NCI-H82 (cell line): ENCODE measurements at places on chromosomes 6 and 20.

GRCh38 chr6:1267790-1268762 is 43.8 kb upstream of the FOXQ1 start:
- no peak for DNase-seq

- DNase-seq: no peak
Measured at GRCh38 chr6:166335378-166336302, 6.7 kb downstream of the SFT2D1 start.

GRCh38 chr6:3290149-3290930 is 31.6 kb downstream of the PSMG4 start:
- no peak for DNase-seq

- DNase-seq: no peak
Measured at GRCh38 chr6:159813781-159814180, 13.7 kb downstream of the PNLDC1 start.

DNA sequence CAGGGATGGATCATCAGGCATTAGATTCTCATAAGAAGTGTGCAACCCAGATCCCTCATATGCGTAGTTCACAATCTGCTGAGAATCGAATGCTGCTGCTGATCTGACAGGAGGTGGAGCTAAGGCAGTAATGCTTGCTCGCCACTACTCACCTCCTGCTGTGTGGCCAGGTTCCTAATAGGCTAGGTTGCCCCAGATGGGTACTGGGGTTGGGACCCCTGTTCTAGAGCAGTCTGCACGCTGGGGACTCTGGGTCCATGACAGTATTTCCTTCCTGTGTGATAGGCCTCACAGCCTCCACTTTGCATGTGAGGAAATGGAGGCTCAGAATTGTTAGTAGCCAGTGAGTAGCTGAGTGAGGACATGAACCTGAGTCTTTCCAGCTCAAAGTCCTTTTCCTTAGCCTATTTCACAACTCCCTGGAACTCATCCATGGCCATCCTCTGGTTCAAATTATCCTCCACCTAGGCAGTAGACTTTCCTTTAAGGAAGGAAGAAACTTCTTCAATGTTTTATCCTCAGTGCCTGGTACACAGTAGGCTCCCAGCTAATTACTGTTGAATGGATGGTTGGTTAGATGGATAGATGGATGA is 117.2 kb downstream of the SYCP2 start:
- no peak for DNase-seq

DNA sequence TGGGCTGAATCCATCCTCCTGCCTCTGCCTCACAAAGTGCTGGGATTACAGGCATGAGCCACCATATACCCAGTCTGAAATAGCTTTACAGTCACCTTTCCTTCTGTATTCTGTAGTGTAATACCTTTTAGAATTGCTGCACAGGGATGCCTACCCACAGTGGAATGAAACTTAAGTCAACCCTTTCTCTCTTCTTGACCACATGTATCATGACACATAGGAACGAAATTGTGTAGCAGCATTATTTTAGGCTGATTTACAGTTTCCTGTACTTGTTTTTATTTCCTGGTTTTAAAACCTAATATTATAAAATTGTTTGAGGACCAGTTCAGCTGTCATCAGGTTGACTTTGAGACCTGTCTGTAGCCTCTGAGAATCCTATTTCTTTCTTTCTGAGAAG is 297.8 kb downstream of the ZFAND3 start:
- no peak for DNase-seq

- DNase-seq: peak; percentile 92
Measured at GRCh38 chr20:38883081-38883980, 42.9 kb upstream of the FAM83D start.

DNA sequence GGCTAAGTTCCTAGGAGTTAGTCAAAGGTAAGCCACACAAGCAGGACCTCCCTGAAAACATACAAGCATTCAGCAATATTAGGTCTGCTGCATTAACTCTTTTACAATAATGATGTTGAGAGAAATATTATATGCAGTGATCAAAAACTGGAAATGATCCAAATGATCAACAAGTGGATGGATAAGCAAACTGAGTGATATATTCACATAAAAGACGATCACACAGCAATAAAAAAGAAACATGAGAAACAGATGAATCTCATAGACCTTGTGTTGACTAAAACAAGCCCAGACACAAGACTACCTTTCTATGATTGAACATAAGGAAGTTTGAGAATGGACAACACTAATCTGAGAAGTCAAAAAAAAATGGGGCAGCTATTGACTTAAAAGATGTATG is 39.9 kb downstream of the LMBRD1 start:
- DNase-seq: no peak
